ENCODE measurements at places on chromosomes 5 and 9.

- DNase-seq = peak; percentile 96
Measured at GRCh38 chr9:137129456-137130175, 9.3 kb upstream of the GRIN1 start.

- no peak for DNase-seq
Measured at GRCh38 chr5:126182971-126183695, 240.1 kb upstream of the GRAMD2B start.

- peak; percentile 75 for DNase-seq
Measured at GRCh38 chr9:34555002-34555348, 32.2 kb upstream of the ENHO start.

DNA sequence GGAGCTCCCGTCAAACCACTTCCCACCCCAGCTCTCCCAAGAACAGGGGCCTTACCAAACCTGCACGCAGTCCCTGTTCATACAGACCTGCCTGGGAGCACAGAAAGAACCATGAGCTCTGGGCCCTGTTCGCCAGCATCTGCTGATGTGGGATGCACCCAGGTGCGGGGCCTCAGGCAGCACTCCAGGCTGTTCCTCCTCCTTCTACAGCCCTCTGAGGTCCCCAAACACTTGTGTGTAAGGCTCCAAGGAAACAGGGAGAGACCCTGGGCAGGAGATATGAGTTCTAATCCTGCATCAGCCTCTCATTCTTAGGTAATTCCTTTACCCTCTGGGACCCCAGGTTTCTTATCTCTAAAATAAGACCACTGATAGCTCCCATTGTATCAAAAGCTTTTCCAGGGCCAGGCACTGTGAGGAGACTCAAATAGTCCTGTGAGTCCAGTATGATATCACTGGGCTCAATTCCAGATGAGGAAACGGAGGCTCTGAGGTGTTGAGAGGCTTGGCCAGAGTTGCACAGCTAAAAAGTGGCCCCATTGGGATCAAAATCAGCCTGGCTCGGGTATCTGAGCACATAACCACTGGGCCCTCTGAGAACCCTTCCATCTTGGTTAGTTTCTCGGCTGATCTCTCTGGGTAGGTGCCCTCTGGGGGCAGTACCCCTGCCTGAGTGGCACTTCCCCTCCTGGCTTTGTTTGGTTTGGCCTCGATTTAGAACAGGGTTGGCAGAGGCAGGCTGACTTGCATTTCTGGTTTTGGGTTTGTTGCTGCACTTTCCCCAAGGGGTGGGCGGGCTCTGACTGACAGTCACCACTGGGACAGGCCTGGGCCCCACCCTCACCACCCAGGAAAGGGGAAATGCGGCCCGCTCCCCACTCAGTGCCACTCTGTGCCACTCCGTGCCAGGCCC, 116.8 kb downstream of the RGS3 start:
- DNase-seq = peak; percentile 94

DNA sequence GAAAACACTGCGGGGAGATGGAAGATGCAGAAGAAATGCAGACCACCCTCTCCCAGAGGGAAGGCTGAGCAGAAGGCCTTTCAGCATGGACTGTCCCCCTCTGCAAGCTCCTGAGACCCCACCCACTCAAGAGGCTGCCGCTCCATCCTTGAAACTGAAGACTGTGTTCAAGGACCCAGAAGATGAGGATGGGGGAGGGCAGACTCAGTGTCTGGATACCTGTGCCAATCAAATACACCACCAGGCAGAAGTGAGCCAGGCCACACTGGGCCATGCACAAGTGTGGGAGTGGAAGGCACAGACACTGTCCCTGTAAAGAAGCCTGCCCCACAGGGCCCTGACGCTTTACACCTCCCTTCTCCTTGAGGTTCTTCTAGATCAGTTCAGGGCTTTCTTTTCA, 40.0 kb upstream of the IPPK start:
- no peak for DNase-seq

- no peak for DNase-seq
Measured at GRCh38 chr5:14168144-14168792, 25.1 kb downstream of the TRIO start.

GRCh38 chr5:72654231-72654630, 147.0 kb upstream of the ZNF366 start:
- DNase-seq = no peak

GRCh38 chr5:134969166-134969565, 1.5 kb downstream of the CATSPER3 start:
- DNase-seq = no peak

- DNase-seq = no peak
Measured at GRCh38 chr9:130144703-130145102, 27.5 kb upstream of the NCS1 start.

DNA sequence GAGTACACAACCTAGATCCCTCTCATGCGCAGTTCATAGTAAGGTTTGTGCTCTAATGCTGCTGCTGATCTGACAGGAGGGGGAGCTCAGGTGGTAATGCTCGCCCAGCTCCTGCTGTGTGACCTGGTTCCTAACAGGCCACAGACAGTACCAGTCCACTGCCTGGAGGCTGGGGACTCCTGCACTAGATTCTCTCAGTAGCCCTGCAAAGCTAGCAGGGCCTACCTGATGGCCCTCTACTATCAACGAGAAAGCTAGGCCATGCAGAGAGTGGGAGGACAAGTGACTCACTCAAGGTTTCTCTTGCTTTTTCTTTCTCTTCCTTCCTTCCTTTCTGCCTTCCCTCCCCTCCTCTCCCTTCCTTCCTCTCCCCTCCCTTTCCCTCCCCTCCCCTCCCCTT, 55.1 kb upstream of the TEX48 start:
- DNase-seq = no peak

DNA sequence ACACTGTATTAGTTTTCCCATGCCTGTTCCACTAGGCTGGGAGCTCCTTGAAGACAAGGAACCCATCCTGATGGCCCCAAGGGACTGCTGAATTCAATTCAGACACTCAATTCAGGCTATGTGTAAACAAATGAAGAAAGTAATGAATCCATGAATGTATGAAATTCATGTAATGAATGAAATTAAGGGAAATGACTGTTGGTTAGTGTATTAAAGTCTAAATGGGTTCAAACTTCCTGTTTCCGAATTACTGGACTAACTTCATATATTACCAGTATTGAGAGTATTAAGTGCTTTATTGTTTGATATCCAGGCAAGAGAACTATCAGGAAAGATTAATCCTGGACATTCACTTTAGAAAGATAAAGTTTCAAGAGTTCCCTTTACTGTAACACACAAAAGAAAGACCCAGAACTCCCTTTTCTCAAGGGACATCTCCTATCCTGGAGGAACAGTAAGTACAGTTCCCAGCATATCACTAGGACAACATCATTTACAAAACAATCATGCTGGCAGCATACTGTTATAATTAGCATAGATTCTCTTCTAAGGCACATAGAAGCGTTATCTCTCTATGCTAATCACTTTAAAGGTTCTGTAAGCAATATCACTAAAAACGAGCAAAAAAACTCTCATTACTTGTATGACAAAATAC, 28.5 kb upstream of the IFNK start:
- DNase-seq = no peak

DNA sequence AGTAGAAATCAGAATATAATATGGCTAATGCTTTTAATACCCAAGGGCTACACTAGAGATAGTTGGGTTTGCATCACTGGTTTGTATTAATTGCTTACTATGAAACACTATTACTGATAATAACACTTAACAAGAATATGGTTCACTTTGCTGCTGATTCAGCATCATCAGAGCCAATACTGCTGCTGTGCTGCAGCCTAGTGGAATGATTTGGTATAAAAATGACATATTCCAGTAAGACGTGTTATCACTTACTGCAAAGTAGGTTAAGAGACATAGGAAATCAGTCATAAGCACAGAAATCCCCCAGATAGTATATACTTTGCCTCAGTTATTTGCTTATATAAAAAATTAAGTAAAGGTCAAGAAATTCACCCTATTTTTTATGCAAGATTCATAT, 2.8 kb downstream of the CDH10 start:
- DNase-seq = no peak

- DNase-seq = no peak
Measured at GRCh38 chr5:117748336-117748735, 1173.7 kb upstream of the SEMA6A start.

- no peak for DNase-seq
Measured at GRCh38 chr5:61363401-61364114, 31.5 kb downstream of the ZSWIM6 start.

DNA sequence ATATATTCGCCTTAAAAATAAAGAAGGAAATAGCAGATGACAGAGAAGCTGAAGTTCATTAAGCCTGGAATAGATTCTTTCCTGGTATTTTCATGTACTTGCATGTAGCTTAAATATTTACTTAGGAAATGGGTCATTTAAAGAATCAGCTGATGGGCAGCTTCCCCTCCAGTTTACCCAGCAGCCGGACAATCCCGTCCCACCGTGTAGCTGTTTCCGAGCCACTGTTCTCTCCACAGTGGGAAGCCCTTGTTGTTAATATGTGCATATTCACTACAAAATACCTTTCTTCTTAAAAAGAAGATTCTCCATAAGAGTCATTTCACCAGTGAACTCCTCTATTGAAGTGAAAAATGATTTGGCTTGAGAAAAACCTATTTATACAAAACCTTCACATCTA, 187.0 kb downstream of the FANCC start:
- DNase-seq = no peak

GRCh38 chr5:134267366-134268018, 41.6 kb upstream of the PPP2CA start:
- no peak for DNase-seq

GRCh38 chr5:64165500-64166200, at the start of gene RNF180:
Gene RNF180, plus strand, starts transcription at chr5:64165843. Its CDS starts 34,965 bp downstream, at chr5:64200808.
- DNase-seq = peak; percentile 85

DNA sequence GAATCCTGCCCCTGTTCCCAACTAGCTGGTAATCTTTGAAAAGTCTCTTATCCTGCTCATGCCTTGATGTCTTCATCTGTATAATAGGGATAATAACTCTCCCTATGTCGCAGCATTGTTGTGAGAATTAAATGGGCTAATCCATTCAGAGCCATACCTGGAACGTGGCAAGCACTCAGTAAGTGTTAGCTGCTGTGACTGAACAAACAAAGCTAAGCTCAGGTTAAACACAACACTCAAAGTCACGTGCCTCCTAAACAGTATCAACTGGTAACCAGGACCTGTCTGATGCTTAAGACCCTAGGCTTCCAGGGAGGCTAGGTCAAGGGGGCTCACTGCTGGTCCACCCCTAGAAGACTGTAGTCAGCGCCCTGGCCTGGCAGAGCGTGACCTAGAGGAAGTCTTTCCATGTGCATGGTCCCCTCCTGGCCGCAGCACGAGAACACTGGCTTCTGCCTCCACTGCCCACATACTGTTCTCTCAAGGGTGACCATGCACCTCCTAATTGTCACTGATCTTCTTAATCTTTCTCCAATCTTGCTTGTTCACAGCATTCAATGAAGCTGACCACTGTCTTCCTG, 211.1 kb downstream of the TTLL11 start:
- no peak for DNase-seq

- no peak for DNase-seq
Measured at GRCh38 chr9:126956917-126957686, 42.5 kb downstream of the RALGPS1 start.

DNA sequence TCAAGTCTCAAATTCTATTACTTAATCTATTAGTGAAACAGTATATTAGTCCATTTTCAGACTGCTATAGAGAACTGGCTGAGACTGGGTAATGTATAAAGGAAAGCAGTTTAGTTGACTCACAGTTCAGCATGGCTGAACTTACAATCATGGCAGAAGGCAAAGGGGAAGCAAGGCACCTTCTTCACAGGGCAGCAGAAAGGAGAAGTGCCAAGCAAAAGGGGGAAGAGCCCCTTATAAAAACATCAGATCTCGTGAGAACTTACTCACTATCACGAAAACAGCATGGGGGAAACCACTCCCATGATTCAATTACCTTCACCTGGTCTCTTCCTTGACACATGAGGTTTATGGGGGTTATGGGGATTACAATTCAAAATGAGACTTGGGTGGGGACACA, 67.9 kb upstream of the CHSY3 start:
- no peak for DNase-seq

- no peak for DNase-seq
Measured at GRCh38 chr5:109921735-109922380, 232.1 kb downstream of the MAN2A1 start.

- no peak for DNase-seq
Measured at GRCh38 chr5:159057426-159057825, 42.3 kb downstream of the EBF1 start.
